ENCODE measurements at places on chromosomes 6 and 20. TPM values are rescaled to one million over a fixed set of nuclear protein-coding genes. Genes with fewer than 3 reads are reported as not detected.

The NKAPL gene
- 1.5 TPM for total RNA-seq

The SLC32A1 gene
- not detected for total RNA-seq

The SIM1 gene
- 1.8 TPM for total RNA-seq

The VIP gene
- 0.88 TPM for total RNA-seq

The ANGPT4 gene
- 0.10 TPM for total RNA-seq

The NFKBIE gene
- total RNA-seq = 11.1 TPM

The DDR1 gene
- total RNA-seq = 59.5 TPM

The YWHAB gene
- total RNA-seq = 77.0 TPM

The C6orf58 gene
- not detected for total RNA-seq

The CLPSL1 gene
- total RNA-seq = not detected

The PGC gene
- total RNA-seq = not detected

The RAD21L1 gene
- not detected for total RNA-seq

The BEND6 gene
- total RNA-seq = 0.27 TPM

The FGD2 gene
- 6.2 TPM for total RNA-seq

The CASP8AP2 gene
- 9.5 TPM for total RNA-seq

The LINC00237 gene
- total RNA-seq = not detected

The BFSP1 gene
- not detected for total RNA-seq

The NOTCH4 gene
- total RNA-seq = 11.3 TPM

The PDE7B gene
- 2.2 TPM for total RNA-seq

The CUL9 gene
- total RNA-seq = 5.3 TPM

The SLC22A2 gene
- not detected for total RNA-seq

The PTPRT gene
- total RNA-seq = not detected

The TUBB2B gene
- total RNA-seq = 2.3 TPM

The TSPYL4 gene
- total RNA-seq = 3.6 TPM

The CDH26 gene
- total RNA-seq = 0.41 TPM

The STMND1 gene
- not detected for total RNA-seq

The TCF15 gene
- total RNA-seq = 3.6 TPM

The DUSP15 gene
- total RNA-seq = not detected

The CDH22 gene
- 0.39 TPM for total RNA-seq

The TMEM244 gene
- total RNA-seq = not detected

The DLK2 gene
- not detected for total RNA-seq

The TULP1 gene
- not detected for total RNA-seq

The BRD2 gene
- 88.7 TPM for total RNA-seq

The C20orf96 gene
- 0.58 TPM for total RNA-seq

The DEK gene
- total RNA-seq = 134 TPM

The PRPH2 gene
- total RNA-seq = 3.0 TPM

The SNPH gene
- total RNA-seq = 14.6 TPM

The SNAP91 gene
- 0.13 TPM for total RNA-seq

The GJA1 gene
- 9.6 TPM for total RNA-seq

The DDO gene
- total RNA-seq = 1.9 TPM

The PKHD1 gene
- 0.02 TPM for total RNA-seq

The CDK5RAP1 gene
- total RNA-seq = 25.2 TPM

The IDH3B gene
- 176 TPM for total RNA-seq

The SFTA2 gene
- total RNA-seq = not detected

The AIF1 gene
- total RNA-seq = 4.3 TPM

The HSF2 gene
- total RNA-seq = 86.6 TPM

The SOBP gene
- 12.7 TPM for total RNA-seq

The GPLD1 gene
- 0.33 TPM for total RNA-seq

The KHDRBS2 gene
- total RNA-seq = 0.44 TPM

The EPPIN gene
- total RNA-seq = not detected

The POU5F1 gene
- total RNA-seq = not detected

The PRDM13 gene
- total RNA-seq = not detected

The SALL4 gene
- not detected for total RNA-seq

The OR2B2 gene
- not detected for total RNA-seq
